SIG-M5 (cell line): ENCODE measurements at places on chromosomes 11 and 22.

DNA sequence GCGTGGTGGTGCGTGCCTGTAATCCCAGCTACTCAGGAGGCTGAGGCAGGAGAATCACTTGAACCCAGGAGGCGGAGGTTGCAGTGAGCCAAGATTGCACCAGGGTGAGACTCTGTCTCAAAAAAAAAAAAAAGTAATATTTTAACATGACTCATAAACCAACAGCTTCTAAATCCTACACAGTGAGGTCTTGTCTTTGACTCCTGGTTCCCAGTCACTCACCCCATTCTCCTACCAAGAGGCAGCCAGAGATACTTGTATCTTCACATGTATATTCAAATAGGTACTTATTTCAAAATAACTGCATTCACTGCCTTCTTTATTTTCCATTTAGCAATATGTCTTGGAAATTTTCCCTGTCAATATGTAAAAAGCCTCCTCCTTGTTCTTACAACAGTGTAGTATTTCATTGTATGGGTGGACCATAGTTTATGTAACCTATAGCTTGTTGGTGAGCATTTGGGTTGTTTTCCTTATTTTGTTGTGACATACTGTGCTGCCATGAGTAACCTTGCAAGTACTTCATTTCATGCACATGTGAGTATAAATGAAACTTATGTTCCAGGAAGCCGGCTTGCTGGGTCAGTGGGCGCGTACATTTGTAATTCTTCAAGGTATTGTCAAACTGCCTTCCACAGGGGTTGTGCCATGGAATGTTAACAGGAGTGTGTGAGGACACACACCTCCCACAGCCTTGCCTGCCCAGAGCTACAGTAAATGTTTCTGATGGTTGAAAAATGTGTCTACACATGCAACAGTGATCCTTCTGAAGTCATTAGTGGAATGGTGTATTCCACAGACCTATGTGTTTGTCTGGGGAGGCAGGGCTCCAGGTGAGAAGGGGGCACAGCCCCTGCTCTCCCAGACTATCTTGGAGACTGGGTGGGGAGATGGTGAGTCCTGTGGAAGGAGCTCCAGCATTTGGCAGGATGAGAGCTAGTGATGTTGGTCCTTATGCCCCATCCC lies 47.9 kb downstream of the OSBP2 start:
- no peak for DNase-seq

DNA sequence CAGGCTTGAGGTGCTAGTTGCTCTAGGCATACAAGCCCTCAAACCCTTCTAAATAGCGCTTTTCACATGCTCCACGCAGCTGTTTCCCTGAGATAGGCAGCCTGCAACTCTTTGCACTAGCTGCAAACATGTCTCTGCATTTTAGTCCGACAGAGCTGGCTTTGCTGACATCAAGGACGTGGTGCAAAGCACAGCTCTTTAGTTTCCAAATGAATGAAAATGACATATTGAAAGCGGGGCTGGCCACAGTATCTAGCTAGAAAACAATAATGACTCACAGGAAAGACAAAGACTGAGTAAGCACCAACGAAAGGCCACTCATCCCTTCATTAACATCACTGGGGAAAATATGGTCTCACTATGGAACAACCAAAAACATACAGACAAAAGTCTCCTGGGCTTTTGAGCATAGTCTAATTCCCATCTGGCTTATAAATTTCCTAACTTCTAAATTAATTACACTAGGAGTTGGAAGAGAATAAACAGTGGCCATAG lies 15.3 kb upstream of the ZC3H12C start:
- no peak for DNase-seq

DNA sequence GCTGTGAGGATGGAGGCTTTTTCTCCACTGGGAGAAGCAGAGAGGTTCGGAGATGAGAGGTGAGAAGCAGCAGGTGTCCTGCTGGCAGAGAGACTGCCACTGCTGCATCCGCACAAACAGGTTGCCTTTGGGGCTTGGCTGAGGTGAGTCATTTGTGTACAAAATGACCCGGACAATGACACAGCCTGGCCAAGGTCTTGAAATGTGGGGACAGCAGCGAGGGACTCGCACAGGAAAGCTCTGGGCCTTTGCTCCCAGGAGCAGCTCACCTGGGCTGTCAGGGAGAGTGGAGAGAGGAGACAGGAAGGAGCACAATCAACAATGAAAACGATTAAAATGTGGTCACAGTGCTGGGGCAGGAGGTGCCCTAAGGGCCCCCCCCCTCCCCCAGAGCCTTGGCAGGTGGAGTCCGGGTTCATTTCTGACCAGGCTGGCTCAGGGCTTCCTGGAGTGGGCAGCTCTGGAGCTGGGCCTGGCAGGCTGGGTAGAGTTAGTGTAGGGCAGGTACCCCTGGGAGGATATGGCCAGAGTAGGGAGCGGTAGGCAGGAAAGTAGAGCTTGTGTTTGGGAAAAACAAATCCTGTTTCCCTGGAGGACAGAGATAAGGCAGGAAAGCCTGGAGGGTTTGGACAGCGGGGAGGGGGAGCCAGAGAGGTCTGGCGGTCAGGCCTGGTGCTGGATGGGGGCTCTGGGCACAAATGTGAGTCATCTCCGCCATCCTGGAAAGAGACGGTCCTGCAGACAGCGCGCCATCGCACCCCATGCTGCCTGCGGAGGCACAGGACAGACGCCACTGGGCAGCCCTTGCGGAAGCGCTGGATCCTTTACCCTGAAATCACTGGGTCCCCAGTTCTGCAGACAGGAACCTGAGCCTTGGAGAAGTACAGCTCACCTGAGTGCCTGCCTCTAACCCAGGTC lies 37.8 kb upstream of the CELSR1 start:
- no peak for DNase-seq

DNA sequence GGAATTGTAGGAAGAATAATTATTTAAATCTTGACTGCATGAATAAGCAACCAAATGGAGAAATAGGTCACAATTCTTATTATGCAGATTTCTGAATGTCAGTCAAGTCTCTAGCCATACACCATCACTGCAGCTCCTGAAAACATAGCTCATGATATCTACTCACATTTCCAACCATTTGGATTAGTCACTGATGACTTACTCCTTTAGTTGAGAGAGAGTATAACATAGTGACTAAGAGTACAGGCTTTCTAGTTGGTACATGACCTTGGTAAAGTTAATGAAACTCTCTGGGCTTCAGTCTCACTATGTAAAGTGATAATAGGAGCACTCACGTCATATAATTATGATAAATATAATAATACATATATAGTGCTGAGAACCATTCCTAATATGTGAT lies 265.2 kb downstream of the KCNA4 start:
- no peak for DNase-seq

DNA sequence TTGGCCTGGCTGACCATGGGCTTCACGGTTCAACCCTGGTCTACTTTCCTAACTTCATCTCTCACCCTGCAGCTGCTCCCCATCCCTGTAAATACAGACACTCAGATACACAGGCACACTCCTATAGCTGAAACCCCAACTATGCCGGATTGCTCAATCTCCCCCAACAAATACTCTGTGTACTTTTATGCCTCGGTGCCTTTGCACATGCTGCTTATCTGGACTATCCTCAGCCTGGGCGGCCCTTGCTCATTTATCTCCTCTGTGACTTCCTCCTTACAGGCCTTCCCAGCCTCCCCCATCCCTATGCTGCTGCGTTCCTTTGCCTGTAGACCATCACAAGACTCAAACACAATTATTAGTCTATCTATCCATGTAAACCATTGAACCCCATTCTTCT lies 76.6 kb downstream of the PKNOX2 start:
- no peak for DNase-seq

DNA sequence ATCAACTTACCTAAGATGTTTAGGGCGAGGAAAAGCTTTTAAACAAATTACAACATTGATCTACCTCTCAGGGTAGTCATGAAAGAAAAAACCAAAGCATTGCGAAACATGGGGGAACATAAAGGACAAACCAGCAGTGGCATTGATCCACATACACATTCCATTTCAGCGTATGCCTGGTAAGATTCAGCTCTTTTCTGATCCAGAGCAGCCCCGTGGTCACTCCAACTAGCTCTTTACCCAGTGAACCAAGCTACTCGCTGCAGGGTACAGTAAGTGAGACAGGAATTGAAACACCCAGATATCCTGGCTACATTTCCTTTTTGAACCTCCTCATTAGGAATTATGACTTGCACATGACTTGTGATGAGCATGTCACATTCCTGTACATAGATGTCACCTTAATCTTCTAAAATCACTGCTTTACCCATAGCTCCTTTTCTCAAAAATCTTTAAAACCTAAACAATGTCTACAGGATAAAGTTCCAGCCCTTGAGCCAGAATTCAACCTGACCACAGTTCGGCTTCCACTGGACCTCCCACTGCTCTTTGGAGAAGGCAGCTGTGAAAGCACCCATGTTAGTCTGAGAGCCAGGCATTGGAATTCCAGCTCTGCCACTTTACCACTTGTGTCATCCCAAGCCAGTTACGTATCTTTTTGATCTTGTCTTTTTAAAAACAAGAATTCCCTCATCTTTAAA lies 42.9 kb upstream of the AKIP1 start:
- DNase-seq: no peak

GRCh38 chr11:111672949-111673348 lies 70.7 kb downstream of the SIK2 start:
- DNase-seq: no peak

DNA sequence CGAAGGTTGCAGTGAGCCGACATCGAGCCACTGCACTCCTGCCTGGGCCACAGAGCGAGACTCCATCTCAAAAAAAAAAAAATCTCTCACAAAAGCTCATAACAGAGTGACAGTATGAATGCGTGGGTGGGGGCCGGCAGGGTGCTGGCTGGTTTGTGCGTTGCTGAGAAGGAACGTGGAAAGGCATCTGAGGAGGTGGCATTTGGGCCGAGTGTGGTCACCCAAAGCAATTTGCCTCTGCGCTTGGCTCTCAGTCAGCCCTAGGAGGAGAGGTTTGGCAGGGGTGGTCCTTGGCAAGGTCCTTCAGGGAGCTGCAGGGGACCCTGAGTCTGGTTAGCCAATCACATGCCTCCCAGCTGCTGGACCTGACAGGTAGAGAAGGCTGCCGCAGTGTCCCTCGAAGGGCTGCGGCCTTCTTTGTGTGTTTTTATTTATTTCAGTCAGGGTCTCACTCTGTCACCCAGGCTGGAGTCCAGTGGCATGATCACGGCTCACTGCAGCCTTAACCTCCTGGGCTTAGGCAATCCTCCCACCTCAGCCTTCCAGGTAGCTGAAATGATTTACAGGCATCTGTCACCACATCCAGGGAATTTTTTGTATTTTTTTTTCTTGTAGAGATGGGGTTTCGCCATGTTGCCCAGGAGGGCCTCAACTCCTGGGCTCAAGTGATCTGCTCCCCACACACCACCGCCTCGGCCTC lies 23.5 kb upstream of the OSBPL5 start:
- no peak for DNase-seq

DNA sequence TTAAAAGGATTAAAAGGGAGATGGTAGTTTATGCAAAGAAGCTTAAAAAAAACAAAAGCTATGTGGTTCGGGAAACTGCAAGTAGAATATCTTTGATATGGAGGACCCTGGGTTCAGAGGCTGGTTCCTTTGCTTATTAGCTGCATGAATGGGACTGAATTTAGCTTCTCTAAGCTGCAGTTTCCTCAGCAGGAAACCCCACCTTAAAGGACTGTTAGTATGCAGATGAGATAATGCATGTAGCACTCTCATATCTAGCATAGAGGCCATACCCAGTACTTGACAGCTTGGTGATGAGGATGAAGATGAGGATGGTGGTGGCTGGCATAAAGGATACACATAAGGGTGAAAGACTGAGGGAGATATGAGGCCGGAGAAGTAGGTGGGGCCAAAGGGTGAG lies 134.6 kb downstream of the RRAS2 start:
- no peak for DNase-seq

- DNase-seq: no peak
Observed at GRCh38 chr22:31659246-31659645, 2.8 kb downstream of the PISD start.

- DNase-seq: no peak
Observed at GRCh38 chr11:39641751-39642150, 1817.7 kb downstream of the LRRC4C start.

DNA sequence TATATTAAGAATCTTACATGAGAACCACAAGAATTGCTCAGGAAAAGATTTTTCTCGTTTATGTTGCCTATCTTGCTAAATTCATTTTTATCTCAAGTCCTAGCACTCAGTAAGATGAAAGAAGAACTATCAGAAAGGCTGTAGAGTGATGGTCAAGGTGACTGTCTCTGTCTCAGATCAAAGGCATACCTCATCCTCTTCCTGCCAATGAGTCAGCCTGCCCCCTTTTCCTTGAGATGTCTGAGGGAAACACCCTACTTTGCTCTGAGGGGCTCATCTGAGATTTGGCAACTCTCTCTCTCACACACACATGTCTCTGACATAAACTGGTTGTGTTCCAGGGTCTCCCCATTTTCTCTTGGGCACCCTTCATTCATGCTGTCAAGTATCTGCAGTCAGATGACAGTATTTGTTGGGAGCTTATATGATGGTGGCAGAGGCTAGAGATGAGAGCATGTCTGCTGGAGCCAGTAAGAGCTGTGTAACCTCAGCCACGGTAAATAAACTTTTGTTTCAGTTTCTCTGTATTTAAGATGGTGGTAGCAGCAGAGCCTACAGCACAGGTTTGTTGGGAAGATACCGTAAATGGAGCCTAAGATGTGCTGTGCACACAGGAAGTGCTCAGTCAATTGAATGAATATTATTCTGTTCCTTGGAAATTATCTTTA lies 1.6 kb downstream of the MMP27 start:
- no peak for DNase-seq

DNA sequence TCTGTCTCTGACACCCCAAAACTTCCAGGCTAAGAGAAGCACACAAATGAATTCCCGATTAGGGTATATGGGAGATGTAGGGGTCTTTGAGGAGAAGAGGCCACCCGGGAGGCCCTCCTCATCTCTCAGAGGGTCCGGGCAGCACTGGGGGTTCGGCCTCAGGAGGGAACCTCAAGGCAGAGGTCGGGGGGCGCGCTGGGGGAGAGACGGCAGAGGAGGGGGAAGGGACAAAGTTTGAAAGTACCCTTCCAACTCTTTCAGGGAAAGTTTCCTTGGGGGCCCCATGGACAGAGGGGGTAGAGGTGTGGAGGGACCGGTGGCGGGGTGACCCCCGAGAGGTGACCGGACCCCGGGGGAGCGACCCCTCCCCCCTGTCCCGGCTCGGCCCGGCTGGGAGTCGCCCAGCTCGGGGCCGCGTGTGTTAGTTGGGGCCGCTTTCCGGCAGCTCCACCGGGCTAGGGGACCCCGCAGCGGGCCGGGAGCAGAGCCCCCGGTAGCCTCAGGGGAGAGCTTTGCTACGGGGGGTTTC lies 3.3 kb upstream of the GCAT start:
- DNase-seq: no peak

- no peak for DNase-seq
Observed at GRCh38 chr11:68206211-68206610, 6.9 kb downstream of the KMT5B start.

- no peak for DNase-seq
Observed at GRCh38 chr11:63901660-63902059, 15.3 kb downstream of the RCOR2 start.
